CD4-positive, alpha-beta T cell treated with Interleukin-1 beta for 1 hour (primary cell): ENCODE measurements at places on chromosomes 7 and 10.

GRCh38 chr10:34815185-34816084, at the start of gene PARD3:
PARD3 (minus strand) TSS chr10:34815296; CDS start chr10:34814995, 301 bp downstream.
- no peak for DNase-seq

GRCh38 chr10:47307381-47307780, 7.4 kb downstream of the GDF10 start:
- DNase-seq: no peak

GRCh38 chr7:116780521-116780920, 81.9 kb upstream of the CAPZA2 start:
- DNase-seq: no peak

- no peak for DNase-seq
Measured at GRCh38 chr7:98826811-98827231, 43.0 kb downstream of the TMEM130 start.

GRCh38 chr10:22433875-22434274, 88.6 kb downstream of the SPAG6 start:
- no peak for DNase-seq

DNA sequence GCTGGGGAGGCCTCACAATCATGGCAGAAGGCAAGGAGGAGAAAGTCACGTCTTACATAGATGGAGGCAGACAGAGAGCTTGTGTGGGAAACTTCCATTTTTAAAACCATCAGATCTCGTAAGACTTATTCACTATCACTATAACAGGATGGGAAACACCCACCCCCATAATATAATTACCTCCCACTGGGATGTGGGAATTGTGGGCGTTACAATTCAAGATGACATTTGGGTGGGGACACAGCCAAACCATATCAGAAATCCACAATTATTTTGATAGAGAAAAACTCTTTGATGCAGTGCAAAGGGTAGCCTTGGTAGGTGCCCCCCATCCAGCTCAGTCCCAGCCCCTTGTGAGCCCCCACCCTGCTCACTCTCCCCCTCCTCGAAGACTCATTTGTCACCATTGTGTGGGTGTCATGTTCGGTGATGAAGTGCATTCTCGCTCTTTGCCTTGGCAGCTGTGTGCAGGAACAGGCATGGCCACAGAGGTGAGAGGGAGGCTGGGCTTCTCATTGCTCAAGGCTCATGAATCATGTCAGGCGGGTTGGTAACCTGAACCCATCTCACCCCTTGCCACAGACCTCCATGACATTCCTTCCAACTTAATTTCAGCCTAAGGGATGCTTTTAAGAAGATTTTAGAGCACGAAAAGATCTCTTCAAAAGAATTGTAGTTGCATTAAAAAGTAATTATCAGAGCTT, 75.9 kb downstream of the BUB3 start:
- DNase-seq: no peak

GRCh38 chr10:36676321-36676720, 449.1 kb upstream of the ANKRD30A start:
- DNase-seq: no peak
